ENCODE measurements at places on chromosomes 1 and 21.

DNA sequence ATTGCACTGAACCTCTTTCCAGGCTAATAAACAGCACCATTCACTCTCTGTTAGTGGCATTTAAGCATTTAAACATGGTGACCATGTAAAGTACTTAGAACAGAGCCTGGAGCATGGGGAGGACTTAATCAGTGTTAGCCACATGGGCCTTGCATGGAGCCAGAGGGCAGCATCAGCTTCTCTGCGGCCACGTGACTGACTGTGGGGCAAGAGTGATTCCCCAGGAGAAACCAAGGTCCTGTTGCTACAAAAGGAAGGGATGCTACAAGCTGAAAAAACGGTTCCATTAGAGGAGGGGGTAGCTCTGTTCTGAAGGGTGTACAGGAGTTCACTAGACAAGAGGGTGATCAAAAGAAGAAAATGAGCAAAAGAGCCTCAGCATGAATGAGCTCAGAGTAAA, 256.8 kb downstream of the MATN1 start:
- no peak for DNase-seq

DNA sequence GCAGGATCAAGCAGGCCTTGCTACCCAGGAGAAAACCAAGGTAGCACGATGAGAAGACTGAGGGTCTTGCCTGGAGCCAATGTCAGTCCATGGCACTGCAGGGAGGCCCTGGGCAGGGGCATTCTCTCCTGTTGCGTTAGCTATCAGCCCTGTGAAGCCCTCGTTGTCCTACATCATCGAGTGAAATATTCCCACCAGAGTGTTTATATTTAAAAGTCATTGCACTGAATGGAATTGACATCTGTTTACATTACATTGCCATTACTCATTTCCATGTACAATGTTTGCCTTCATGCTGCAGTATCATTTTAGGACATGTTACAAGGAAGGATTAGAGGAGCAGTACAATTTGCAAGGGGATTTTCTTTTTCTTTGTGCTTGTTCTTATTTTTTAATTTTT, 243.9 kb downstream of the KAZN start:
- DNase-seq: peak; percentile 34

GRCh38 chr21:31550070-31550469, 109.4 kb upstream of the SOD1 start:
- no peak for DNase-seq

- peak; percentile 90 for DNase-seq
These were observed 66.0 kb downstream of the BCAR3 start for GRCh38 chr1:93615582-93616150.

- DNase-seq: no peak
These were observed 278.9 kb downstream of the RYR2 start for GRCh38 chr1:237320890-237321289.

- DNase-seq: peak; percentile 53
These were observed 171.2 kb downstream of the LTN1 start for GRCh38 chr21:28821276-28822122.

DNA sequence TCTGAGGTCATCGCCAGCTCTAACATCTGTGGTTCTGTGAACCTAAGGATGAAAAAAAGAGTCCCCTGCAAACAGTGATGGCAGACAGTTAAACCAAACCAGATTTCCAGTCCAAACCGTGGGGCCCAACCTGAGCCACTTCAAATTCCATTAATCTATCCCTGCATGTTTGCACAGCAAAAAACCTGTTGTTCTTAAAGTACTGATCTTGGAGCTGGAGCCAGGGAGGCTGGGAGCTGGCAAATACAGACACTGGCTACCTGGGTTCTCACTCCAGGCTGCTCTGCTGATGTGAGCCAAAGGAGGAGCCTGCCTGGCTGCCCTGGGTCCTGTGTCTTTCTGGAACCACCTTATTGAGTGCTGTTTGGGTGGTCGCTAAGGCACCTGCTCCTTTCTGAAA, 16.4 kb downstream of the LDLRAD1 start:
- DNase-seq: no peak

- no peak for DNase-seq
These were observed 8.9 kb downstream of the MKNK1 start for GRCh38 chr1:46595127-46595526.

GRCh38 chr1:176795929-176796328, 333.0 kb downstream of the PAPPA2 start:
- peak; percentile 20 for DNase-seq

Data from EL (cell line).